ENCODE measurements at places on chromosomes 2 and 18. TPM values are rescaled to one million over a fixed set of nuclear protein-coding genes. Genes with fewer than 3 reads are reported as not detected.

DNA sequence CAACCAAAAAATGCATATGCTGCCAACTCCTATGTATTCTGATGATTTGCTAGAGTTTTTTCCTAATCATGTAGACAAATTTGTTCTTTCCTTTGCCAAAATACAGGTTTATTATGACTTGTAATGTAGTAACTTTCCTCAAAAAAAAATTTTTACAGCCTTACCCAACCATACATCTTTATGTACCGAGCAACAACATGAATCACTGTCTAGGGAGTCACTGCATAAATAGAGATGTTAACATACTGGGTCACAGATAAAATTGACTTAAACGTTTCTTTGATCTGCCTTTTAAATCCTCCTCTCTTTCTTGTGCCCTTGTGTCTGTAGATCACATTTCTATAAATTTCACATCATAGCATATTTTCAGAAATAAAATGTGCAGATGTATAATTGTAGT, 143.6 kb downstream of the MBD2 start:
- no peak for DNase-seq

DNA sequence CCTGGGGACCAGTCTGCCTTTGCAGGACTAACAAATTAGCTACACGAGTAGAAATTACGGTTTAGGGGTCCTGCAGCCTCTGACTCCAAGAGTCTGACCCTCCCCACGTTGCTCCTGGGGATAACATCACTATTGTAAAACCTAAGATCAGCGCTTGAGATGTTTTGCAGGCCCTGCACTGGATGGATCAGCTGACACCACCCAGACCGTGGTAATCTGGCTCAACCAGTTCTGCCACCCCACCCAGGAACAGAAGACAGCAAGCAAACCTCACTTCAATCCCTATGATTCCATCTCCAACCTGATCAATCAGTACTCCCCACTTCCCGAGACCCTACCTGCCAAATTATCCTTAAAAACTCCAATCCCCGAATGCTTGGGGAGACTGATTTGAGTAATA, 31.7 kb downstream of the NGEF start:
- DNase-seq = no peak

- DNase-seq = no peak
Measured at GRCh38 chr2:108460345-108461037, 11.5 kb downstream of the GCC2 start.

DNA sequence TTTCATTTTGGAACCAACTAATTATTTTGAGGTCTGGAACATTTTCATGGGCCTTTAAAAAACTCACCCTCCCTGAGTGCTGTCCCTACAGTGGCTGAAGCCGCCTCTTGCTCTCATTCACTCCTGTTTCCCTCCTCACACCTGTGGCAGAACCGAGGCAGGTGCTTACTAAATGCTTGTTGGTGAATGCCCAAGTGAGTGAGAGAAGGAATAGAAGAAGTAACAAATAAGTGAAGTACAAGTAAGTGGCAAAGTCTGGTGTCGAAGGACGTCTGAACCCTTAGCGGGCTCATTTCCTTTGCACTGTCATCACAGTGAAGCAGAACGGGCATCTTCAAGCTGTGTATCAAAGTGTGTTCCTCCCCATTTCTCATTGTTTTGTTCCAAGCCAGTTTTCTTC, 135.2 kb downstream of the RHBDD1 start:
- DNase-seq = no peak

- no peak for DNase-seq
Measured at GRCh38 chr2:60830991-60831390, 50.4 kb upstream of the REL start.

GRCh38 chr2:42987112-42987922, 194.9 kb upstream of the HAAO start:
- no peak for DNase-seq

ANKRD53 gene
- total RNA-seq = not detected

IL1A gene
- 0.10 TPM for total RNA-seq

GRCh38 chr2:120245520-120246332, 6.9 kb upstream of the RALB start:
- no peak for DNase-seq

MYO1B gene
- 51.7 TPM for total RNA-seq

GRCh38 chr2:240765007-240765406, 55.0 kb downstream of the KIF1A start:
- DNase-seq = no peak

GRCh38 chr18:29191263-29191662, 1014.3 kb upstream of the CDH2 start:
- no peak for DNase-seq

ATP6V1C2 gene
- total RNA-seq = 2.0 TPM

HTR2B gene
- total RNA-seq = not detected

GRCh38 chr2:239648607-239649006, 247.8 kb upstream of the HDAC4 start:
- DNase-seq = no peak

- no peak for DNase-seq
Measured at GRCh38 chr2:38797250-38797676, 19.3 kb downstream of the GEMIN6 start.

DSG1 gene
- not detected for total RNA-seq

DNA sequence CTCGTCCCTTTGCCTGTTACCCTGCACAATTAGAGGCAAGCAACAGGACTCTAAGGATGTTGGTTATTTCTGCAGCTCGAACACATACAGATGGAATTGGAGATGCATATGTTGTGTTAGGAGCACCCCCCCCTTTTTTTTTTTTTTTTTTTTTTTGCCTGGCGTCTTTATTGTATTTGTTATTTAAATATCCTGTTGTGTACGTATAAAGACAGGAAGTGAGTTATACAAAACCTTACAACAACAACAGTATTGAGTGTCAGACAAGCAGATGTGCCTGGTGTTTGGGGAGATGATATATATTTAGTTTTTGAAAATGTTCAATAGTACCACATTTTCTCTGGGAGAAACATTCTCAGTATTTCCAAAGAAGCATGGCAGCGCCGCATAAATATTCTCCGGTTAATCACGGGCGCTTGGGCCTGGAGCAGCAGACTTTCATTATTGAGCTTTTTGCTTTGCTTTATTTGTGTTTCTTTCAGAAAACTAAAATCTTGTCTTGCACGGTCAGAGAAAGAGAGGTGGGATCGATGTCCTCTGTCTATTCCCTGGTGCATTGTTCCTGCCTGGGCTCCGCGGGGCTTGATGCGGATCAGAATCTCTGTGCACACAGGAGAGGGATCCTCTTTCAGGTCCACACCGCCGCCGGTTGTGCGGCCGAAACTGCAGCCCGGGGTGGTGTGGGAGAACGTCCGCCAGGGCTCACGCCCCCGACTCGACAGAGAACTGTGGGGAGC, 23.2 kb upstream of the ZNF516 start:
- DNase-seq = no peak

GRCh38 chr2:5985536-5986385, 293.6 kb downstream of the SOX11 start:
- DNase-seq = no peak

All from HCT116 (cell line).